Hypothalamus (tissue), 51 donors: ENCODE measurements at places on chromosomes 6 and 20.

GRCh38 chr20:32368925-32369324, 10.8 kb downstream of the ASXL1 start:
- DNase-seq = no peak

- no peak for DNase-seq
Measured at GRCh38 chr6:36999061-36999750, 6.2 kb upstream of the FGD2 start.

GRCh38 chr6:131724114-131724513, 13.3 kb upstream of the CTAGE9 start:
- DNase-seq = no peak

DNA sequence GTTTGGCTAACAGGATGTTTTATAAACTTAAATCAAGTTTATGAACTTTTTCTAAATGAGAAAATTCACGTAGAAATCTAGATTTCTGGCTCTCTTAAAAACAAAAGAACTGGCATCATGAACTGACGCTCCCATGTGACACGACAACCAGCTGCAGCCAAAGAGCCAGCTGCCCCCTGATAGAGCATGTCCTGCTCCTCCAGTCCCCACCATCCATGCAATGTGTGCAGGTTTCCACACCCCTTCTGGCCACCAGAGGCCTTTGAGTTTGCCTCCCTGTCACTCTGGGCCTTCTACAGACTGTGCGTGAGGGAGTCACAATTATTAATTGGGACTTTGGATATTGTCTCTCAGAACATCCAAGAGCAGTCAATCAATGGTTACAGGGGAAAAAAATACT, 1.6 kb upstream of the GPLD1 start:
- no peak for DNase-seq

DNA sequence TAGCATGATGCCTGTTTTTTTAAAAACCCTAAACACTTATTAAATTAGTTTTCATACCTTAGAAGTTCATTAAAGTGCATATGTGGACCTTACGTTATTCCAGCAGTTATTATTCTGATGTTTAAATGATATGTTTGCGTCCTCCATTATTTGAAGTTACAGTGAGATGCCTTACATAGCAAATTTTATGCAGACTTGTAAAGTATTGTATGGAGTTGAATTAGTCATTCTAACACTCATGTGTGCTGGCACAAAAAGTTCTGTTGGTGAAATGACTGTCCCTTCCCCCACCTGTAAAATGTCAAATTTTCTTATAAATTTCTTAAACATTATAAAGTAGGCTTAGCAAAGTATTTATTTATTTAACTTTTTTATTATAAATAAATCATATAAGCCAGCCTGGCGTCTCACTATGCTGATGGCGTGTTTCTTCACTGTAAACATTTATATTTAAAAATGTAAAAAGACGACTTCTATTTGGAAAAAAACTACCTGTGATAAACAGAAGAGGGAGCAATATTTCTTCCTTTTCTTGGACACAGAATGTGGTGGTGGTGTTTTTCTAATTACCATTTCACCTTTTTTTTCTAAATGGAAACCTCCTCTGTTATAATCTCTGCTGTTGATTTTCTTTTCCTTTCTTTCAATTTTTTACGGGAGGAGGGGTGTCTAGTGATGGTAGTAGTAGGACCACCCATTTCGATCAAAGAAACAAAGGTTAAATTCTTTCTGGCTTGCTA, 155.4 kb downstream of the RFPL4B start:
- no peak for DNase-seq

- DNase-seq = no peak
Measured at GRCh38 chr6:101268541-101268940, 125.0 kb upstream of the GRIK2 start.
